ENCODE measurements at places on chromosomes 12 and 14. TPM values are rescaled to one million over a fixed set of nuclear protein-coding genes. Genes with fewer than 3 reads are reported as not detected.
A peak's percentile ranks its signal among the peaks of the same experiment; 100 is the strongest.

COX6A1 gene
- 256 TPM for total RNA-seq

FGD4 gene
- 11.9 TPM for total RNA-seq

GLS2 gene
- 0.36 TPM for total RNA-seq

ALKBH1 gene
- total RNA-seq: 9.4 TPM

TAS2R14 gene
- 7.2 TPM for total RNA-seq

ALDH1L2 gene
- 63.9 TPM for total RNA-seq

NEDD8 gene
- total RNA-seq: 56.3 TPM

PTCSC3 gene
- total RNA-seq: not detected

AJUBA gene
- 74.9 TPM for total RNA-seq

E2F7 gene
- 16.5 TPM for total RNA-seq

DNA sequence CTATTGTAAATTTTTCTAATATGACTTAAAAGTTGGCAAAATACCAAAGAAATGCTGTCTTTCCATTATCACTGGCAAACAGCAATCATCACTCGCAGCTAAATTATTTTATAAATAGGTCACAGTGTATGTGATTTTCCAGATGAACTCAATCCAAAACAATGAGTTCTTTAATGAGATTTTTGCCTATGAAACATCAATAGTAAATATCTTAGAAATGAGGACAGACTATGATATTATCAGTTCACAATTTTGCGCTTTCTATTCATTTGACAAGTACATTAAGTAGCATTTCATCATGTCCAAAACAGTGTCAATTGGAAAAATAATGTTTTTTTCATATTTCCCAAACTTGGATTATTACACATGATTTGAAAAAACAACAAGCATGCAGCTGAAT lies 65.7 kb downstream of the PIK3C2G start:
- DNase-seq: no peak

DNA sequence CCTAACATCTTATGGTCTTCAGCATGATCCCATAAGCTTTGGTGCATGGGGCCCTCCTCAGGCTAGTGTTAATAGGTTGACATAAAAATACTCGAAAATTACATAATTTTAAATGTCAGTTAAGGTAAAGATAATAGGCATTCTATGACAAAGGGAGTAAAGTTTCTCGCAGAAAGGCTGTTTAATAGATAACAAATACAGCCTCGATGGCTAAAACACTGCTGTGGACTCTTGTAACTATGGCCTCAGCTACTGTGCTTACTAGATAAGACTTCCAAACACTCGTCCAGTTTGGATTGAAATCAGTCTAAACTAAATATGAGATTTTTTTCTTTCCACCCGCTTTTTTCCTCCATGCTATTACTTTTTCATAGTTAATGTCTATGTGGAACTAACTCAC lies 23.2 kb upstream of the MGST1 start:
- no peak for DNase-seq

DNA sequence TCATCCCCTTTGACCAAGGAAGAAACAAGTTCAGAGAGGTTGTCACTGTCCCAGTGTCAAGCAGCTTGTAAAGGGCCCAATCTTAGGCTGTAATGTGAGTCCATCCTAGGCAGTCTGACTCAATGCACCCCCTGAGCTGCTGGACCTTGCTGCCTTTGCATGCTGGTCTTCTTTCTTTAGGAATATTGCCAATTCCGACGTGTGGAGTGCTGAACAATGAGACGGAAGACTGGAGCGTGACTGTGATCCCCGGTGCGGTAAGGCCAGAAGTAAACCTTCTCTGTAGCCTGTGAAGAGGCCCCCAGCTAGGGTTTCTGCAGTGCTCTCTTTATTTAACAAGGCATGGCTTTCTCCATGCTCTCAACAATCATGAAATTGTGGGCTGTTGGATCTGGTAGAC lies 963 bp downstream of the TCTN2 start:
- DNase-seq: no peak

- DNase-seq: no peak
Observed at GRCh38 chr12:24861766-24862540, 86.9 kb downstream of the BCAT1 start.

DNA sequence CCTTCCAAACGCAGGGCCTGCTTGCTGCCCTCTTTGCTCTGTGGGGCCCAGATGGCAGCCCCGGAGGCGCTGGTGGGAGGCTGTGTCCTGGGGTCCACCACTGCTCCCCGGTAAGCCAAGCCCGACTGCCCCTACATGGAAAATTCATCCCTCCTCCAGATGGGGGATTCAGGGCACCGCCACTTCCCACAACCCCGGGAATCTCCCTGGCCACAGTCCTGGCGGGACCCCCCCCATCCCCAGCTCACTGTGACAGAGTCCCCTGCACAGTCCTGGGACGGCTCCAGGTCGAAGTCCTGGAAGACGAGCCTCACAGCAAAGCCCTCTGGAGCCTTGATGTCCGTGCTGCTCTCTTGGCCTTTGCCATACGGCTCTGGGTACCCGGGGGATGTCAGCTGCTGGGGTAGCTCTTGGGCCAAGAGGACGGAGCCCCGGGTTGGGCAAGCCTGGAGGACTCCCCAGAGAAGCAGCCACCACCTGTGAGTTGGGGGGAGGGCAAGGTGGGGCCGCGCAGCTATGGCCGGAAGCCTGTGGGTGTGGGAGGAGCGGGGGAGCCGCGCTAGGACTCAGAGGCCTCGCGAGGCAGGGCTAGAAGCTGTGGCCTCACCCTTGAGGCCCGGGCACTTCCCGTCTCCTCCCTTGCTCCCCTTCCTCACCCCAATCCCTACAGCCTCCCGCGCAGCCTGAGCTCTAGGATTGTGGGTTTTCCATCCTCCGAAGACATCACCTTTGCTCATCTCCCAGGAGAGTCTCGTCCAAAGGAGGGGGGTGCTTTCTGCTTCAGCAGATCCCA lies 815 bp downstream of the C1RL start:
- DNase-seq: peak; percentile 94

DNA sequence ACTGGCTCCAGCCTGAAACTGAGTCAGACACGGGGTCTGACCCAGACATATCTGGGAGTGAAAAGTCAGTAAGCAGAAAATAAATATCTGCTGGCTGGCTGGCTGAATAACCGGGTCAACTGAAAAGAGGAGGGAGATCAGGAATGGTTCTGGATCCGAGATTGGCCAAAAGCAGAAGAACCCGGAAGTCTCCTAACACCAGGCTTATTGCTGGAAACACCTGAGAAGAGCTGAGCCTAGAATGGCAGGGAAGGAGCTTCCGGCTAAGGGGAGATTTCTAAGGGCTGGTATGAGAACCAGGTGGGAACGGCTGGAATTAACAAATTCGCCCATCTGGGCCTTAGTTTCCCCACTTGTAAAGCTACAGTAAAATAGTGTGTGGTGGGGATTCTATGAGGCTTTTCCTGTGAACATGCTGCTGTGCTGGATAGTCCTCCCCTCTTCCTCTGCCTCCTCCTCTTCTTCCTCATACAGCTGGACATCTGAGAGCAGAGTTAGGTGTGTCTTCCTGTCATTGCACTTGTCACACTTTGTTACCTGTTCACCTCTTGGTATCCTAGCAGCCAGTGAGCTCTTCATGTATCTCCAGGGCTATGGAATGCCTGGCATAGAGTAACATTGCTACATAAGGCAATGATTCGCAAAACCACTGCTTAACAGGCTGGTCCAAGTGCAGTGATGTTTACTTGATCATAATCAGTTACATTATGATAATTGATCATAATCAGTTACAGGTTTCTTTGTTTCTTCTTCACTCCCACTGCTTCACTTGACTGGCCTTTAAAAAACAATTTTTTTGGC lies 2.0 kb upstream of the SHMT2 start:
- no peak for DNase-seq

- DNase-seq: no peak
Observed at GRCh38 chr12:79841878-79842265, 93.0 kb downstream of the PPP1R12A start.

- peak; percentile 82 for DNase-seq
Observed at GRCh38 chr12:117486840-117487659, 125.6 kb upstream of the NOS1 start.

DNA sequence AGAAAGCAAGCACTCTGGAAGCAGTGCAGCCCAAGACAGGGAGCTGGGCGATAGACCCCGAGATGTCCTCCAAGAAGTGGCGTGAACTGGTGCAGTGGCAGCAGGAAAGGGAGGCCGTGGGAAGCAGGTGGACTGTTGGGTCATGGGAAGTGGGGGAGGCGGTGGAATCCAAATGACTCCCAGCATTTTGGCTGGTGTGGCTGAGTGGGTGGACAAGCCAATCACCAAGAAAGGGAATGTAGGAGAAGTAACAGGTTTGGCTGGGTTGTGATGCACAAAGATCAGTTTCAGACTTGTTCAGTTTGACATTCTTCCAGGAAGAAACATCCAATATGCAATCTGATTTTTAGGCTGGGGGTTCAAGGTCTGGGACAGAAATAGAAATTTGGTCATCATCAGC lies 46.0 kb upstream of the KTN1 start:
- no peak for DNase-seq

DNA sequence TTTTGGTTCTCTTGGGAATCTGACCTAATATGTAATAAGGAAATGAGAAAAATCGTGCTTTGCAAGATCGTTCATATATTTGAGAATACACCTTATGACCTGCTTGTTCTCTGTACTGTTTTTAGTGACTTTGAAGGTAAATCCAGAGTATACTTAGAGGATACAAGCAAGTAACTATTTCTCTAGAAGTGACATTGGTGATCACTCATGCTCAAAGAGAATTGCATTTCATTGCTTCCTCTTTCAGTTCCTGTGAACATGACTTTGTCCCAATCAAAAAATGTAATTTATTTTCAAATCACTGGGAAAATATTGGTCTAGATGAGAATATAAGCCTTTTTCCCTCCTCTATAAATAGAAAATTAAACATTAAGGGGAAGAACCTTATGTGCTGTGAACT lies 2.7 kb downstream of the KTN1 start:
- no peak for DNase-seq

GRCh38 chr14:53406519-53406918 lies 253.4 kb upstream of the DDHD1 start:
- no peak for DNase-seq

- no peak for DNase-seq
Observed at GRCh38 chr12:102021540-102022246, 40.1 kb downstream of the WASHC3 start.

- DNase-seq: peak; percentile 86
Observed at GRCh38 chr14:104863923-104864266, 1.2 kb upstream of the CEP170B start.

- peak; percentile 84 for DNase-seq
Observed at GRCh38 chr14:103740991-103741689, 25.5 kb downstream of the ZFYVE21 start.

DNA sequence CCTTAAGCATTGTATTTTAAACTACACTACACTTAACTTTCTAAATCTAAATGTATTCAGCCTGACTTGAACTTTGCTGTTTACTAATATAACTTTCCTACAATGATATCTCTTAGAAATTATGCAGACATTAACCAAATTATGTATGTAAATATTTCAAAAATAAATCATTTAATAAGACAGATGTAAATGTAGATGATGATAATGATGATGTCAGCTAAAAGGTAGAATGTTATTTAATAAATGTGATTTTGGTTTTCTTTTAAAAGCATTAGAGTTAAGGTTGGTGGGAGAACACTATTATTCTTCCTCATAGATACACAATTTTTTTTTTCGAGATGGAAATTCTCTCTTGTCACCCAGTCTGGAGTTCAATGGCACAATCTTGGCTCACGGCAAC lies 10.1 kb downstream of the TAS2R43 start:
- no peak for DNase-seq

DNA sequence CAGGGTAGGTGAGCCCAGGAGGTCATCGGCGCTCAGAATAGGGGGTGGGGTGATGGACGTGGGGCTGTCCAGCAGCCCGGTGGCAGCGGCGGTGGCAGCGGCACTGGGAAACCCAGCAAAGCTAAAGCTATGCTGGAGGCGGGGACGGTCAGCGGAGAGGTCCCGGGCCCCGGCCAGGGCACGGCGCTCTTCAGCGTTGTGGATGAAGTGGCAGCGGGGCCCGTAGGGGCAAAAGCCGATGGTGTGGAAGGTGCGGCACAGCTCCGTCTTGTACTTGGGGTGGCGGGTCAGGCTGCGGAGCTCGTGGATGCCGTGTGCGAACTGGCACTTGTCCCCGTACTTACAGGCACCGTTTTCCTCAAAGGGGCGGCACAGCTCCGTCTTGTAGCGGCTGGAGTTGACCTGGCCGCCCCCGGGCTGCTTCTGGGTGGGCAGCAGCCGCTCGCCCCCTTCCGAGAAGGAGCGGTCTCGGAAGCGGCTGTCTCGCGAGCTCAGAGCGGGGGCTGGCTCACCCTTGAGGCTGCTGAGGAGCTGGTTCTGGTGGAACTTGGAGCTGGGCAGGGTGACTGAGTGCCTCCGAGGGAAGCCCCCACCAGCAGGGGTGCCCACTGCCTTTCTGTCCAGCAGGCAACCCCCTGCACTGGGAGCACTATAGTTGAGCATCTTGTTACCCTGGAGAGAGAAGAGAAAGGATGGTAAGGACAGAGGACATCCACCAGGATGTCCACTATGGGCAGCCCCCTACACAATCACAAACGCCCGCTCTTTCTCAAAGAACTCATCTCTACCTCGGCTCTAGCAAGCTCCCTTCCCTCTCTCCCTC lies 2.8 kb downstream of the ZFP36L1 start:
- peak; percentile 72 for DNase-seq

GRCh38 chr12:6047249-6048237 lies 76.9 kb downstream of the VWF start:
- DNase-seq: peak; percentile 95

GRCh38 chr12:129193263-129193871 lies 340.1 kb downstream of the GLT1D1 start:
- peak; percentile 62 for DNase-seq

GRCh38 chr14:94485944-94486841 lies 10.2 kb upstream of the SERPINA9 start:
- DNase-seq: peak; percentile 94

GRCh38 chr12:58357511-58357910 lies 416.1 kb downstream of the ATP23 start:
- DNase-seq: no peak

DNA sequence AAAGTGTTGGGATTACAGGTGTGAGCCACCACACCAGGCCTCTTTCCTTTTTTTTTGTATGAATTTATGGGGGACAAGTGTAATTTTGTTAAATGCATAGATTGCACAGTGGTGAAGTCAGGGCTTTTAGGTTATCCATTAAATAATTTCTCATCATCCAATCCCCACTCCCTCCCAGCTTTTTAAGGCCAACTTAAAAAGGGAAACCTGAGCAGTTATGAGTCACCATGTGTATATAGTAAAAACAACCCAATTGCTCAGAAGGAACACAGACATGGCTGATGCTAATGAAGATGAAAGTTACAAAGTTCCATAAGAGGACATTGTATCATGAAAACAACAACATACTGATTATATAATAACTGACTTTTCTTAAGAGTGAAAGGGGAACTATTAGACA lies 25.6 kb upstream of the ARID2 start:
- DNase-seq: no peak

- no peak for DNase-seq
Observed at GRCh38 chr12:4454315-4454860, 8.8 kb upstream of the FGF6 start.

GRCh38 chr14:69701857-69702256 lies 65.1 kb upstream of the SRSF5 start:
- DNase-seq: no peak

All from osteoblast (primary cell).